ENCODE measurements at places on chromosomes 7 and 10.

GRCh38 chr10:73894245-73894971 is 16.5 kb upstream of the PLAU start:
- peak; percentile 41 for DNase-seq

DNA sequence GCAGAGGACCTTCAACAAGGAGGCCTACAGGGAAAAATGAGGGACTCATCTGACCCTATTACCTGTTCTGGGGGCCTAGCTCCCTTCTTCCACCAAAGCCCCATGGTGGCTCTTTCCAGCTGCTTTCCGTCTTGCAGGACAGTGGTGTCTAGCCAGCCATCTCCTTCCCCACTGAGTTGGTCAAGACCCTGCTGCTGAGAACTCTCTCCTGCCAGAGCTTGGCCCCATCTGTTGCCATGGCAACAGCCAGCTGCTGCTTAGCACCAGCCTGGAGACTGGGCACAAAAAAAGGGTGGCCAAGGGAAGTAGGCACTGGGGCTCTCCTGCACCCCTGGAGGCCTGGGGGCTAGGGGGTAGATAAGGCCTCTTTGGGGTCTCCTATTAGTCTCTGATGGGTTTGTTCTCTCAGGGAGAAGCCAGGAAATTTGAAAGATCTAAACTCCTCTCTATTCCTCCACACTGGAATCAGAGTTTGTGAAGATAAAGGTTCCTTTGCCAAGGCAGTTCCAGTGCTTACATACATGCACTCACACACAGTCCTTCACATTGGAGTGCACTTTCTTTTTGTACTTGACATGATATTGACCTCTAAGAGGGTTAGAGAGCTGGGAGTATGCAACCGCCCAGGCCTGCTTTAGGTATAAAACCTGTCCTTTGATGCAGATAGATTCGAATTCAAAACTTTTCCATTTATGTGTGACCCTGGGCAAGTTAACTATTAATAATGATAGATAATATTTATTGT is 15.8 kb downstream of the TSPAN33 start:
- DNase-seq = no peak

DNA sequence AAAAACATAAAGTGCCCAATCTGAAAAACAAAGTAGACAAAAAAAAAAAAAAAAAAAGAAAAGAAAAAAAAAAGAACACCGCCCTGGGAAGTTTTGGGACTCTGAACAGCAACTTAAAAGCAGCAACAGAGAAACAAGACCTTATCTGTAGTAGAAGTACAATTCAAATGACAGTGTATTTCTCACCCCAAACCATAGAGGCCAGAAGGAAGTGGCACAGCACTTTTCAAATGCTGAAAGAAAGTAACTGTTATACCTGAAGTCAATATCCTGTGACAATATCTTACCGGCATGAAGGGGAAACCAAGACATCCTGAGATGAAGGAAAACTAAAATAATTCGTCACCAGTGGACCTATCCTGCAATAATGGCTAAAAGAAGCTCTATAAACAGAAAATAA is 112.1 kb downstream of the DNAJC1 start:
- no peak for DNase-seq

DNA sequence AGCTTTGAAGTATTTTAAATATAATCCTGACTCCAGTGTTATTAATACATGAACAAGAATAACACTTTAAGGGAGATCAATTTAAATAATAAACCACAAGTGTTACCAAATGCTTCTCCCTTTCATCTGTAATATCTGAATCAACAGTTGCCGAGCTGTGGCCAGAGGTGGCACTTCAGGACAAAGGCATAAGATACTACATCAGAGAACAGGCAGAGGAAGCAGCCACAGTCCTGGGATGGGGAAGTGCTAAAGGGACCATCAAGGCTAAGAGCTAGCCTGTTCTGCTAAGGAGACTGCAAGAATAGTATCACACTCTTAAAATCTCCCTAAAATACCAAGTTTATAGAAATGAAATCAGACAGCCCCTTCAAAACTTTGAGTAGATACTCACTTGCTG is 378.2 kb upstream of the PRKCQ start:
- DNase-seq = no peak

- DNase-seq = no peak
Measured at GRCh38 chr10:119680650-119681081, 29.5 kb downstream of the BAG3 start.

DNA sequence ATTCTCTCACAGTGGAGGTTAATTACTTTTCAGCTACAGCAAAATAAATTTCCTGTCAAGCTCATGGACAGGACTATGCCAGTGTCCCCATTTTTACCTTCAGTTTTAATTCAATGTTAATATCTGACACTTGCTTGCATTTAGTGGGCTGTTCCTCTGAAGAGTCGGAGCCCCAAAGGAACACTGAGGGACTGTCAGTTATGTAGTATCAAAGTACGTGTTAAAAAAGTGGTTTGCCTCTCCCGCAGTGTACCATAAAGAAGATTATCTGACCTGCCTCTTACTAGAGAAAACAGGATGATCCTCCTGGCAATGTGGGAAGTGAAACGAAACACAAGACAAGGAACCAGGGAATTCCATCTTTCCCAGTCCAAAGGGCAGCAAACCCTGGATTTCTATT is 1010.9 kb upstream of the PHF14 start:
- DNase-seq = no peak

DNA sequence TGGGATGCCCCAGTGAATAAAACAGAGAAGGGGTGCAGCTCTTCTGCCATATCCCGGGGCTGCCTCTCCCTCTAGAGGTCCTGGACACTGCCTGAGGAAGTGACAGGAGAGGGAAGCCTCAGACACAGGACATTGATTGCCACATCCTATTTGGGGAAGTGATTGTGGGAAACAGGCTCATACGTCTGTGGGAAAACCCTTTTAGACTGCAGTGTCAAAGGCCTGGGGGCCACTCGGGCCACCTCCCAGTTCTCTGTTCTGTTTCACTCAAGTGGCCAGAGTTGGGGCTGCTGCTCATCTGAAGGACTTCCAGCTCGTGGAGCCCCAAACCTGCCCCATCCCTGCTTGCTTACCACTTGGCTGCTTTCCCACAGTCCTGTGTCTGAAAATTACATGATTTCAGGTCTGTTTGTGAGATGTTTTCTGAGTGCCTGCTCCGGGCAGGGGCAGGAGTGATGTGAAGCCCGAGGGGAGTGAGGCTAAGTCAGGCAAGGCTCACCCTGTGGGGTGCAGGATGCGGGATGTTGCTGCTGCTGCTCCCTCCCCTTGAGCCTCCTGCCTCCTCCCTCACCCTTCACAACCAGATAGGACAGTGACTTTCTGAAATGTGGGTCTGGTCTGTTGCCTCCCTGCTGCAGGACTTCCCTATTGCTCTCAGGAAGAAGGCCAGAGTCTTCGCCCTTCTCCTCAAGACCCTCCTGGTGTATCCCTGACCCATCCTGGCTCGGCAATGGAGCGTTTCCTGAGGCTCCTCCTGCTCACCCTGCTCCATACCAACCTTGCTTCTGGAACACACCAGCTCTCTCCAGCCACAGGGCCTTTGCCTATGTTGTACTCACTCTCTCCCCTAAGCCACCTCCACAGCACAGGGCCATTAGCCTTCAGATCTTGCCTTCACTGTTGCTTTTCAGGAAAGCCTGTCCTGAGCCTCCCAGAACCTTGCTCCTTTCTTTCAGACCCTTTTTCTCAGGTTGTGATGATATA is 58.4 kb downstream of the NEURL1 start:
- DNase-seq = no peak

- no peak for DNase-seq
Measured at GRCh38 chr7:143199040-143199439, 15.8 kb downstream of the TAS2R39 start.

- DNase-seq = no peak
Measured at GRCh38 chr7:1119201-1119600, 31.3 kb downstream of the GPER1 start.

GRCh38 chr7:151198945-151199848 is 11.1 kb downstream of the H2BK1 start:
- no peak for DNase-seq

- no peak for DNase-seq
Measured at GRCh38 chr10:14397066-14397465, 66.3 kb upstream of the FRMD4A start.

- DNase-seq = no peak
Measured at GRCh38 chr7:25628446-25628845, 400.2 kb upstream of the NPVF start.

DNA sequence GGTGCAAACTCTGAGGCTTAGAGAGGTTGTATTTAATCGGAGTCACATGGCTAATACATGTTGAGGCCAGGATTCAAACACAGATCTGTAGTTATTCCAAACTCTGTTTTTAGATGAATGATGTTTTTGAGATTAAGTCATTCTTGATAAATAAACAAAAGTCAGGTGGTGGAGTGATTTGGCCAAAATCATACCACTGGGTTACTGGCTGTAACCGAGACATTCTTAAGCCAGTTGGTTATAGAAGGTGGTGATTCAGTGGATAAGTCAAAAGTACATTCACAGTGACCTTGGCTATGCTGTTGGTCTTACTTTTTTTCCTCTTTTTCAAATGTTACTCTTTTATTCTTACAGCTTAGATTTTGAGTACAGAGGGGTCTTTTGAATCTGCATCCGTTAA is 361.4 kb downstream of the KIF20B start:
- DNase-seq = no peak

- DNase-seq = no peak
Measured at GRCh38 chr10:128431083-128431482, 304.9 kb upstream of the MKI67 start.

GRCh38 chr10:76251841-76252671 is 820.6 kb downstream of the LRMDA start:
- no peak for DNase-seq

DNA sequence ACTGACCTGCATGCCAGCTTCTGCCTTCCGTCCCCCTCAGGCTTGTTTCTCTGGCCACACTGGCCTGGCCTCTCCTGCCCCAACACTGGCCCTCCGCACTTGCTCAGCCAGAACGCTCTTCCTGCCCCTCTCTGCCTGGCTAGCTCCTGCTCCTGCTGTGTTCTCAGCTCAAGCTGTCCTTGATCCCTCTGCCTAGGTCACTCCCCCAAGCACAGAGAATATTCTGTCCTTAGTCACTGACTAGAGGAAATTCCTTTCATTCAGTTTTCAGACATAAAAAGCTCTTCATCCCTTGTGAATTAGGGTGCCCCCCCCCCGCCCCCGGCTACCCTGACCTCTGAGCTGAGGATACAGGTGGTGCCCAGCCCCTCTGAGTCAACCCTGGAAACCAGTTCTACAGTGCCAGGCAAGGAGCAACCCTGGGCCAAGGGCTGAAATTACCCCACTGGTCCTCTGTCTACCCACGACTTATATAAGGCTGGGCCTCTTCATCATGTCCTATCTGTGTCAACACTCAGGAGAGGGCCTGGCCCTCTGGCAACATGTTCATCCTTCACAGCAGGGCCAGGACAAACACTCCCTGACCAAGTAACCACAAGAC is 6.6 kb upstream of the SGPL1 start:
- DNase-seq = no peak

DNA sequence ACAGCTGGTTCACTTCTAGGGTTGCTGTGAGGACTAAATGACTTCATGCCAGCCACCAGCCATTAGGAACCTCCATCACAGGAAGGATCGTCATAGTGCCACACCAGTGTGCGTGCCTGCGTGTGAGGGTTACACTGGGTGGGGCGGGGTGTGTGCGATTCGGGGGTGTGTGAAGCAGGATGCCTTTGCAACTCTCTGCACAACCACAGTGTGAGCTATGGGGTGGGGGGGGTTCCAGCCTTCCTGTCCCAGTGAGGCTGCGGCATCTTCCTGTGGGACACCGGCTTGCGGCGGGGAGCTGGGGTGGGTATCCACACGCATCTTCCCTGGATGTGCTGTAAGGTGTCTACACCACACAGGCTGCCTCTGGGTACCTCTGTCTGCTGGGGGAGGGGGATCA is 6.9 kb upstream of the ELFN1 start:
- no peak for DNase-seq

GRCh38 chr10:59350558-59350957 is 11.8 kb downstream of the FAM13C start:
- no peak for DNase-seq

- no peak for DNase-seq
Measured at GRCh38 chr10:13695588-13695987, 108.8 kb downstream of the PRPF18 start.

DNA sequence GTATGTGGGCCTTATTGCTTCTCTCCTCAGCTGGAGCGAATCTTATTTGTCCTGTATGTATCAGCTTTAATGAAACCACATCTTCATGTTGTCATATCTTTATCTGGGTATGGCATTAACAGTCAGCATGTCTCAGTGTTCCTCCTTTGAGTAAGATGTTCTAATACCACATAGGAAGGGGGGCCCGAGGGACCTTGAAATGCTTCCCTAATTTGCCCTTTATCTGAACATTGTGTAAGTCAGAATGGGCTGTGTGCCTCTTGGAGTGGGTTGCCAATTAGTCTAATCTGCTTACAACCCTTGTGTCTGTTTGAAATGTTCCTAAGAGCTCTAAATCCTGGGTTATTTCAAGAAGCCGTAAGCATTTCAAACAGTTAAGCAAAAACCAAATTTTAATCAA is 623.8 kb downstream of the SUGCT start:
- DNase-seq = no peak

DNA sequence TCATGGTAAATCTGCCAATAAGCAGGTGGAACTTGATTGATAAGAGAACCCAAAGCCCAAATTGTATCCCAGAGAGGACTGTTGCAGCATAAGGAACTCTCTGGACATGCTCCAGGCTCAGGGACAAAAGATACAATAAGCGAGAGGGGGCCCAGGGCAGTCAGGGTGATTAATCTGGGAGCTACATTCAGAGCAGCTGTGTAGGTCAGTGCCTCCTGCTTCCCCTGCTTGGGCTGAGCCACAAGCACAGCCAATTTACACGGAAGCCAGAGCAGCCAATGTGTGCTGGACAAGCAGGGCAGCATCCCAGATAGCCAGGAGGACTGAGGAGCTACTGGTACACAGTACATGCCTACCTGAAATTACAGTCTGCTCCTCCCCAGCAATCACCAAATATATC is 24.2 kb downstream of the MYPN start:
- DNase-seq = no peak

GRCh38 chr7:121298831-121299239 is 30.0 kb upstream of the WNT16 start:
- no peak for DNase-seq

- no peak for DNase-seq
Measured at GRCh38 chr7:2146676-2147472, 85.9 kb downstream of the MAD1L1 start.

All from activated T-cell treated with anti-CD3 and anti-CD28 coated beads, Interleukin-2, amount 50 U/mL, for 48 hours (primary cell).